ENCODE measurements at places on chromosomes 3 and 15. TPM values are rescaled to one million over a fixed set of nuclear protein-coding genes. Genes with fewer than 3 reads are reported as not detected.

GRCh38 chr3:30749230-30749629 is 142.8 kb downstream of the TGFBR2 start:
- no peak for DNase-seq

SPINK8 gene
- not detected for total RNA-seq

DNA sequence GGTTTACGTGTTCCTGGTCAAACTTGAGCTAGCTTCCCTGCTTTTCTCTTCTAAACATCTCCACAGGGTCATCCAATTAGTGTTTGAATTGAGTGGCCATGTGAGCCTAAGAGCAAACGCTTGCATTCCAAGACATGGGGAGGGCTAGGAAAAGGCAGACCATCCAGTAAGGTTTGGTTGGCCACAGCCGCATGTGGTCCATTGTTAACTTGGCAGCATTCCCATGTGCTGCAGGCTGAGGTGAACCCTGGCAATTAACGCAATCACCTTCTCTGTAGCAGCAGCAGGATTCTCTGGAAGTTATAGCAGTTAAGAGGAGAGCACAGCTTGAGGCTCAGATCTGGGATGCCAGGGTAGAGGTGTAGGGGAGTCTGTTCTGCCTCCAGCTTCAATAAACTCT is 502.2 kb upstream of the LMCD1 start:
- no peak for DNase-seq

DNA sequence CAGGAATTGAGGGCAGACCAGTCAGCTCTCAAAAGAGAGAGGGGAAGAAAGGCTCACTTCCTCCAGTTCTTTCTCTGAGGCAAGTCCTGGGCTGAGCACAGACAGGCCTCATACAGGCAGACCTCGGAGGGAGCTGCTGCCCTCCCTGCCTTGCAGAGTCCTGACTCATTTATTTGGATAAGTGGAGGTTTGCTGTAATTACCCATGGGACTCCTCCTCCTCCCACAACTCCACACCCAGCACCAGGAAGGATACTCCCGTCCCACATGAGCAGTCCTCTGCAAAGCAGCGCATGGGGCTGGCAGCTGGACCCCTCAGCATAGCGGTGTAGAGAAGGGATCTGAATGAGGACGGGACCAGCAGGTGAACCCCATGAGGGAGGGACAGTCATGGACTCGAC is 13.4 kb upstream of the SCN10A start:
- DNase-seq: no peak

DNA sequence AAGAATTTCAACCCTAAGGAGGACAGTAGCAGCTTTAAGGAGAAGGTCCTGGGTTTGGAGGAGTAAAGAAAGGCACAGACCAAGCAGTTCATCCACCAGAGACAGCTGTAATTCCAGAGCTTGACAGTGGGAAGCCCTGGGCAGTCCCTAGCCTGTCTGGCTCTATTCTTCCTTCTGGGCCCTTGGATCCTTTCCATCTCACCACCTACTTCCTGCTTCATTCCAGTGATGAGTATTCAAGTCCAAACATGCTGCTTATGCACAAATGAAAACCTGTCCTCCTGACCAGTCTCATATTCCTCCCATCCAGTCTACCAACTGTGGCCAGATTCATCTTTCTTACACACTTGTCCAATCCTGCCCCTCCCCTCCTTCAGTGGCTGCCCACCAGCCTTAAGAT is 171.4 kb downstream of the CNTN3 start:
- no peak for DNase-seq

DNA sequence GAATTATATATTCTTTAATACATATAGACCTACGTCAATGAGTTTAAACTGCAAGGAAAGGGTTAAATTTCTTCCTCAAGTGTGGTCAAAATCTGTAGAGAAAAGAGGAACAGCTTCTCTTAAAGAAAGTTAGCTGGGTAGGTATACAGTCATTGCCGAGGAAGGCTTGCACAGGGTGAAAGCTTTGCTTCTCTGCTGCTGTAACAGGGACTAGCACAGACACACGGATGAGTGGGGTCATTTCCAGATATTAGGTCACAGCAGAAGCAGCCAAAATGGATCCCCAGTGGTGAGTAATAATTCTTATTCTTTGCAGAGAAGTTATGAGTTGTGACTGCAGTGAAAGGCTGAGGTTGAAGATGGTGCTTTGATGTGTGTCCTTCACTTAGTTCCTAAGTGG is at the start of gene CD86:
CD86 (plus strand) TSS at position 148 of the 400 bp plus-strand sequence; CDS start at position 276, 128 bp downstream.
- DNase-seq: peak; percentile 44

GRCh38 chr3:94083261-94083660 is 20.4 kb downstream of the NSUN3 start:
- no peak for DNase-seq

DNA sequence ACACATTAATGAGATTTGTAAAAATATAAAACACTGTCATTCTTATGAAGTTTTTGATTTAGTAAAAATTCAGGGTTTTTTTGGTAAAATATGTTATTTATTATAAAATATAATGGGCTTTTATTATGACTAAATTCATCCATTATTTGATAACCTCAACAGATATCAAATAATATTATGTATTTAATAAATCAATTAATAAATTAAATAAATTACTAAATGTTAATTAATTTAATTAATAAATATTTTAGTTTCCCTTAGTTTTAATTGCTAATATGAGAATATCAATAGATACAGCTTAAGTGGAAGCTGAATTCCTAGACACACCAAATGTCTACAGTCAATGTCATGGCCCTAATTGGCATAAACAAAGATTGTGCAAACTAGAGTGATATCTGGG is 82.3 kb upstream of the DGKG start:
- no peak for DNase-seq

DNA sequence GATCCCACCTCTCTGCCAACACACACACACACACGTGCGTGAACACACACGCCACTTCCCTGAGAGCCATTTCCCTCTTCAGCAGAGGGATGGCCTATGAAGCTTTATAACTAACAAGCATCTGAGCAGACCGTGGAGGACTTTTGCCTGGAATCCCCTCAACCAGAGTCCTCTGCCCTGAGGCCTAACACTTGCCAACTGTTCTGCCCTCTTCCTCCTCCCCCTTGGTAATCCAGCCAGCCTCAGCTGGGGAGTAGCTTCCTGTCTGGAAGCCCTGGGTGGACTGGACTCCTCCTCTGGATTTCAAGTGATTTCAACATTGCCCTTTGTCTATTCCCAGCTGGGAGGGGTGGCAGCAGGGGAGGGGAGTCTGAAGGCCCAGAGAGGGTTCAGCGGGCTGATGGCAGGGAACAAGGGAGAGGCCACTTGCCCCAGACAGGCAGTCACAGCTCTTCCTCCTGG is 68.4 kb upstream of the HACD2 start:
- peak; percentile 50 for DNase-seq

ZBBX gene
- not detected for total RNA-seq

CHRNA3 gene
- 3.2 TPM for total RNA-seq

DAZL gene
- total RNA-seq: not detected

- no peak for DNase-seq
Observed at GRCh38 chr3:185813205-185813604, 11.6 kb downstream of the IGF2BP2 start.

DNA sequence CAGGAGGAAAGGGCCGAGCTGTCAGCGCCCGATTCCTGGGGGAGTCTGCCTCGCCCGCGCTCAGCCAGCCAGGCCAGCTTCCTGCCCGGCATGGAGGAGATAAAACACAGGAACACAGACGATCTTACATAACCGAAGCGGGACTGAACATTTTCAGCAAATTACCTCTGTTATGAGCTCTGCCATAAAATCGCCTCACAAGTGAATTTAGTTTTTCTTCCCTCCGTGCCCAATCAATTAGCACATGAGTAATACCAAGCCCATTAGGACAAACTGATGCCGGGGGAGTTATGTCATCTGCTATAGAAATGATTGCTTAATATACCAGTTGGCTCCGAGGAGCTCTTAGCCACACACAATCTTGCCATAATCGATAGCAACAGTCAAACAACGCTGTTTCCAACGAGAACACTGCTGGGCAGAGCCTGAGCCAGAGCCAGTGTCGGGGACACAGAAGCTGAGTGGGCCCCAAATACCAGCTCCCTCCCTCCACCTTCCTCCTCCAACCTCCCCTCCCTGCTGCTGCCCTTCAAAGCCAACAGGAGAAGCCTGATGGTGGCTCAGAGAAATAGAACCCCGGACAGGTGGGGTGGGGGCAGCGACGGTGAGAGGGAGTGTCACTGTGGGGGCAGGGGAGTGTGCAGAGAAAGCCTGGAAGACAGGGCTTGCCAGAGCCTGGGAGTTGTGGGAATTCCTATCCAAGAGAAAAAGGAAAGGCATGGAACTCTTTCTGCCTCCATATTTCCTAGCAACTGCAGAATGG is 279.4 kb upstream of the TLE3 start:
- DNase-seq: no peak

CLDN1 gene
- total RNA-seq: 87.7 TPM

GRCh38 chr15:68114356-68114755 is 60.2 kb downstream of the PIAS1 start:
- DNase-seq: no peak

DNA sequence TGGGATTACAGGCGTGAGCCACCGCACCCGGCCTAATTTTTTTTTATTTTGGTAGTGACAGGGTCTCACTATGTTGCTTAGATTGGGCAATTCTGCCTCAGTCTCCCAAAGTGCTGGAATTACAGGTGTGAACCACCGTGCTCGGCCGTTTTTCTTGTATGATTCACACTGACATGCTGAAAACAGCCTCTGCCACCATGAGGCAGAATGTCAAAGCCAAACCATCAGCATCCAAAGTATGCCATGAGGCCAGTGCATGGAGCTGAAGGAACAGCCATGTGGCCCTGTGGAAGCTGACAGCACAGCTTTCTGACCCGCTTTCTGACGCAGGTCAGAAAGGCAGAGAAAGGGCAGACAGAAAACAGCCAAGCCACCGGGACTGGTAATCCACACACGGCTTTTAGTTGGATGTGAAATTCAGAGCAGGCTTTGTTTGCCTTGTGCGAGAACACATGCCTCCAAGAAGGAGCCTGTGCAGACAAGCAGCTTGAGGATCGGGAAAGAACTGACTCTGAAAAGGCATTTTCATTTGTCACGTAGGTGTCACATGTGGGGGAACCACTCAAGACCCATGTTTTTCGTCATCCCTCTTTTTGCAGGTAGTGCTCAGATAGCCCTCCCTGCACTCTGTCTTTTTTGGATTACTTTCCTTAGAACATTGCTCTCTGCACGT is 25.1 kb downstream of the XYLB start:
- no peak for DNase-seq

DNA sequence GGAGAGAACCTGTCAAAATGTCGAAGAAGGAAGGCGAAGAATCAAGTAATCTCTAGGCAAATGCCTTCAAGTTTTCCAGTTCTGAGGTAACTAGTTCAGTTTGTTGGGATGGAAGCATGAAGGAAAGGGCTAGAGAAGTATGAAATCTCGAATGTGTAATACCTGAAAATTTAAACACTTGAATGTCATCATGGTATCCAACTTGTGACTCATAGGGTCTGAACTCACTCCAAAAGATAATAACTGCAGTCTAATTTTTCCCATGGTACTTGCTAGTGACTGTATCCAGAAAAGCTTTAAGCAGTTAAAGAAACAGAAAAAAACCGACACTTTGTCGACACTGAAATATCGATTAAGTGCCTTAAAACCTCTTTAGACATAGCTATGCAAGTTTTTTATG is 102.9 kb upstream of the CHRM5 start:
- no peak for DNase-seq

GRCh38 chr15:96392380-96393208 is 62.1 kb downstream of the NR2F2 start:
- no peak for DNase-seq

DNA sequence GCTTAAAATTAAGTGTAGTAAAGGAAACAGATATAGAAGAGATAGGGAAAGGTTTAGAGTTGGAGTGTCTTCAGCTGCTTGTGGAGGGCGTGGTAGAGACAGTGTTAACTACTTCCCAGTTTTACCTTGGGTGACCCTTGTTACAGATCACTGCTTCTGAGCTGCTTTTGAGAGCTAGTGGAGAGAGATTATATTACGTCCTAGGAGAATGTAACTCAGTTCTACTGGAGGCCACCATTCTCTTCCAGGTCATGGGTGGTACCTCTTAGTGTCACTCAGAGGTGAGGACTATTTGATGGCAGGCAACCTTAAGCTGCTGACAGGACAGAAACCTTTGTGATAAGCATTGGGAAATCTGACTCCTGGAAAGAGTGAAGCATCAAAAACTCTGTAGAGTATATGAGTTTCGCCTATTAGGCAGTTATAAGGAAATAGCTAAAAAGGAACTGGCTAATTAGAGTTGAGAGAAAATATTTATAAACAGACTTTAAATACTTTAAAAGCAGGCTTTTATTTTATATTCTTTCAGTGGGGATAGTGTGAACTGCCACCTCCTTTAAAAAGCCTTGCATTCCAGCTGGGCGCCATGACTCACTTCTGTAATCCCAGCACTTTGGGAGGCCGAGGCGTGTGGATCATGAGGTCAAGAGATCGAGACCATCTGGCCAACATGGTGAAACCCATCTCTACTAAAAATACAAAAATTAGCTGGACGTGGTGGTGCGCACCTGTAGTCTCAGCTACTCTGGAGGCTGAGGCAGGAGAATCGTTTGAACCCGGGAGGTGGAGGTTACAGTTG is 106.5 kb downstream of the ZNF609 start:
- DNase-seq: no peak

GRCh38 chr3:108931035-108931434 is 22.6 kb downstream of the GUCA1C start:
- DNase-seq: no peak

DNA sequence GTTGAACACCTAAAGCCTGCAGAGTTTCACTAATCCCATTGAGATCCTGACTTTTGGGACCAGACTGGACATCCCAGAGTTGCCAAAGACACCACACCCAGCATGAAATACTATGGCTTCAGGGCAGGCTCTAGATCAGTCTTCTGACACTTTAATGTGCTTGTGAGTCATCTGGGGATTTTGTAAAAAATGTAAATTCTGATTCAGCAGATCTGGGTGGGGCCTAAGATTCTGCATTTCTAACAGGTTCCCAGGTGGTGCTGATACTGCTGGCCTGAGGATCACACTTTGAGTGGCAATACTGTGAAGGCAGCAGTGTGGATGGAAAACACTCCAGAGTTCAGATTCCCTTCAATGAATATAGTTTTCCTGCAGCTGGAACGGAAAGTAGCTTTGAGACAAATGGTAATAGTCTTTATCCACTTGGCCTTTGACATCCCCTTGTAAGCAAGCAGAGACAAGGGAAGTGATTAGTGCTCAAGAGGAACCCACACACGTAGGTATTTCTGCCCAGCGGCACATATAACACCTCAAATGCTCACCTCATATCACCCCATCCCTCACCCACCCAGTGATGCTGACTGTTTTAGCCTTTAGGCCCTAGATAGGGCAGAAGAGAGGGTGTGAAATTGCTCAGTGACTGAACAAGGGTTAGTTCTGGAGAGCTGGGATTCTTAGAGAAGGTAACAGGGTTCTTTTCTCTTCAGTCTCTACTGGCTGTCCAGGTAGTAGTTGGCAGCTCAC is 51.5 kb upstream of the GSK3B start:
- no peak for DNase-seq

All from adrenal gland (tissue), 19 donors.